ENCODE measurements at places on chromosomes 6 and 20.

DNA sequence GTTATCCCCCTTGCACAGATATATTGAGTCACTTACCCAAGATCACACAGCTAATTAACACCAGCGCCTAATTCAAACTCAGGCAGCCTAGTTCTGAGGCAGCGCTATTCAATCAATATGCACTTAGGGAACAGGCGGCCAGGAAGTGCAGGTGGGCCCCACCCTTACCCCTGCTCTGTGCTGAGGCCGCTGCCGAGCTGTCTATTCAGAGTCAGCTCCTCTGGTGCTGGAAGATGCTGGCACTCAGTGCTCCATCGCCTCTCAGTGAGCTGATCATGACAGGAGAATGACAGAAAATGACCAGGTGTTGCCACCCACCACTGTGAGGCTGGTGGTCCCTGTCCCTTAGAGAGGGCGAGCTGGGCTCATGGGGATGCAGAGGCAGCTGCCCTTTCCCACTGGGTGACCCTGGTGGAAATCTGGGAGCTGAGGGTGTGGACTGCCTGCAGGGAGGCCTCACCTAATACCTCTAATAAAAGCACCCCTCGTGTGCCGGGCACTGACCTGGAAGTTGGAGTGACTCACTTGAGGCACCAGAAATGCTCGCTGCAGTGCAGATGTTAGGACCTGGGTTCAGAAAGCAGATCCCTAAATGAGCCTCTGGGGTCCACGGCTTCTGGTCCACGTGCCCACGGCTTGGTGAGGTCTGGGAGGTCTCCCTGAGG is 42.5 kb upstream of the CD93 start:
- no peak for DNase-seq

DNA sequence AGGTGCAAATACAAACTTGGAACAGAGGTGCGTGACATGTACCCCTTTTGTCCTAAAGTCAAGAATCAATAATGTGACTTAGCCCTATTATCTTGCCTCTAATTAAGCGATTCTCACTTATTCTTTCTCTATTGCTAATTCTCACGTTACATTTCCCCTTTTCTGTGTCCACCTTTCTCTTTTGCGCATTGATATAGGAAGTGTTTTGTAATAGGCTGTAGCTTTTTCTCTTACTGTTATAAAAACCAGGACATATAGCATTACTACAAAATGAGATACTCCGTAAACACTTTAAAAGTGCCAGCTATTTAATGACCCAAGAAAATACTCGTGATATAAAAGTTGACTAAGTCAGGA is 669 bp upstream of the TMEM30A start:
- no peak for DNase-seq

DNA sequence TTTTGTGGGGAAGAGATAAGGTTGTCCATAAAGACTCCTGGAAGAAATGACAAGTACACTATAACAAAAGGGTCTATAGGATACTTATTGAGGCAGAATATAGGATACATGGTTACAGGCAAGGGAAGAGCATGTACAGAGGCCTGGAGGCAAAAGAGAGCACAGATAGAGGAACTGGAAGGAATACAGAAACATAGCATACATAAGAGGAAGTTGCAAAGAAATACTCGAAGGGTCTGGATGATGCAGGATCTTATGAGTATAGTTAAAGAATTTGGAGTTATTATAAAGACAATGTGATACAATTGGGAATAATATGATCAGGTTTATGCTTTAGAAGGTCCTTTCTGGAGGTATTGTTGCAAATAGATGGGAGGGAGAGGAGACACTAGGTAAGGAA is 592.7 kb upstream of the POU3F2 start:
- no peak for DNase-seq

DNA sequence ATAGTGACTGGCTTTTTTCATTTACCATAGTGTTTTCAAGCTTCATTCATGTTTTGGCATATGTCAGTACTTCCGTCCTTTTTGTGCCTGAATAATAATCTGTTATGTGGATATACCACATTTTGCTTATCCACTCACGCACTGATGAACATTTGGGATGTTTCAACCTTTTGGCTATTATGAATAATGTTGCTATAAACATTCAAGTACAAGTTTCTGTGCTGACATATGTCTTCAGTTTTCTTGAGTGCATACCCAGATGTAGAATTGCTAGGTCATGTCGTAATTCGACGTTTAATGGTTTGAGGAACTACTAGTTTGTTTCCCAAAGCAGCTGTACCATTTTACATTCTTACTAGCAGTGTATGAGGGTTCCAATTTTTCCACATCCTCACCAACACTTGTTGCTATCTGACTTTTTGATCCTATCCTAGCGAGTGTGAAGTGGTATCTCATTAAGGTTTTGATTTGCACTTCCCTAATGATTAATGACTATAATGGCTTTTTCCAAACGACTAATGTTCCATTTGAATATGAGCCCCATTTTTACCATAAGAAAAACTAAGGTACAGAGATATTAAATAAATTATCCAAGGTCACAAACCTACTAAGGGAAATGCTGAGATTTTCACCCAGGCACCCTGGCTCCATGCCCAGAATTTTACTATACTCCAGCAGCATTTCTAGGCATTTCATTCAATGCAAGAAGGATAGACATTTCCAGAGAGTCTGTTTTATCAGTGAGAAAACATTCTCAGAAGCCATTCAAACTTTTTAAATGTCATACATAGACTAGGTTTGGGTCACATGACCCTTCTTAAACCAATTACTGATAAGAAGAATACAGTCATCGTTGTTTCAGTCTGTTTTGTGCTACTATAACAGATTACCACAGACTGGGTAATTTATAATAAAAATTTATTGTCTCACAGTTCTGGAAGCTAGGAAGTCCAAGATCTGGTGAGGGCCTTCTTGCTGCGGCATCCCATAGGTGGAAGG is 71.1 kb upstream of the RUNX2 start:
- DNase-seq: no peak

- no peak for DNase-seq
Observed at GRCh38 chr6:24146871-24147270, 20.9 kb downstream of the NRSN1 start.

DNA sequence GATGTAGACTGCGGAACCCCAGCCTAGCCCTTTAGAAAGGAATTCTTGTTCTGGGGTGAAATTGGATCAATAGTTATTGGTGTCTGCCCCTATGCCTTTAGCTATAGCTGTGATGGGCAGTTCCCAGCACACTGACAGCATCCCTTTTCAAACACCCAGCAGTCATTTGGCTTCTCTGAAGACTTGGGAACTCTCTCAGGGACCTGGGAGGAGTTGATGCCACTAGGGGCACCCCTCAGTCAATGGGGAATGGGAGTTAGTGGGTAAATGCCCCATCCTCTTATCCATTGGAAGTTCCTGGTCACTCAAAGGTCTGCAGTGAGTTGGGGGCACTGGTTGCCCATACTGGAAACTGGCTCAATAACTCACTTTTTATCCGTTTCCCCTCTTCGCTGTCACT is 31.6 kb upstream of the CSNK2A1 start:
- DNase-seq: no peak

DNA sequence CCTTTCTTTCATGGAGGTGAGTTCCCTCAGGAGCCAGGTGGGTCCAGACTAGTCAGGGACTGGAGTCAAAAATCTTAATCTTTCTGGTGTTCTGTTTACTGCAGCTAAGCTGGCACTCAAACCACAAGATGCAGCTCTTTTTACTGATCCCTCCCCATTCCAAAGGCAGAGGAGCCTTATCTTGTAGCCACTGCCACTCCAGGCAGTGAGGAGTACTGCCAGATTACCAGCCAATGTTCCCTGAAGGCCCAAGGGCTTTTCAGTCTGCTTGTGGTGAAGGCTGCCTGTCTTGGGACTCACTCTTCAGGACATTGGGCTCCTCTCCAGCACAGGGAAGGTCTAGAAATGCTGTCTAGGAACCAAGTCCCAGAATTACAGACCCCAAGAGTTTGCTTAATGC is 490.4 kb upstream of the ADGRB3 start:
- DNase-seq: no peak

- DNase-seq: no peak
Observed at GRCh38 chr20:21516861-21517565, 3.1 kb upstream of the NKX2-2 start.

- DNase-seq: no peak
Observed at GRCh38 chr6:135066397-135066796, 11.8 kb upstream of the HBS1L start.

- no peak for DNase-seq
Observed at GRCh38 chr20:17752459-17752858, 52.7 kb downstream of the BANF2 start.

- no peak for DNase-seq
Observed at GRCh38 chr6:144340541-144341371, 55.6 kb downstream of the UTRN start.

DNA sequence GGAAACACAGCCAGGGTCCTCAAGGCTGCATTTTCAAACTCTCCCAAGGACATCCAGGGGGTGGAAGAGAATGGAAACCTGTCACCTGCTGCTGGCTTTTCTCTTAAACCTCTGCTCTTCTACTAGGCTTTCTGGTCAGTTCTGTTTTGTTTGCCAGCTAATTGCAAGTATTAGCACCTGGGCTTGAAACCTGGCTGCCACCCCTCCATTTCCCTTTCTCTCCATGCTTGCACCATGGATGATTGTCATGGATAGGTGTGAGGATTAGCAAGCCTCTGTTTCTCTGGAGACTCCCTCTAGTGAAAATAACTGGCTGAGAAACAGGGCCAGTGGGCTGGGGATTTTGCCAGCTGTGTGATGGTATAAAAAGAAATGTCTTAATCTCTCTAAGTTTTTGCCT is 33.0 kb upstream of the GPR6 start:
- no peak for DNase-seq

All from stimulated activated naive CD4-positive, alpha-beta T cell treated with Interleukin-2 at 50 U/mL for 16 hours (primary cell).